ENCODE measurements at places on chromosomes 12 and 14.

- DNase-seq: no peak
These were observed 294.6 kb downstream of the NUAK1 start for GRCh38 chr12:105843986-105844760.

GRCh38 chr14:65242732-65243134, 140.4 kb upstream of the MAX start:
- no peak for DNase-seq

- DNase-seq: peak; percentile 78
These were observed 554 bp downstream of the SPPL3 start for GRCh38 chr12:120903412-120904196.

GRCh38 chr14:71319666-71320065, 412.4 kb downstream of the PCNX1 start:
- no peak for DNase-seq

DNA sequence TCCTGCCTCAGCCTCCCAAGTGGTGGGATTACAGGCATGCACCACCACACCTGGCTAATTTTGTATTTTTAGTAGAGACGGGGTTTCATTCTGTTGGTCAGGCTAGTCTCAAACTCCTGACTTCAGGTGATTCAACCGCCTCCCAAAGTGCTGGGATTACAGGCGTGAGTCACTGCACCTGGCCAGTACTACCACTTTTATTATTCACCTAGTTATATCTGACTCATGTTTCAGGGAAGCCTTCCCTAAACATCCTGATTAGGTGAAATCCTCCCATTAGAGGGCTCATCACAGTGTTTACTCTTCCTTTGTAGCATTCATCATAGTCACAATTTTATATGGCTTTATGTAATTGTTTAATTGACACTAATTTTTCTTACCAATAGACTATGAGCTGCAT, 295.3 kb upstream of the SOX5 start:
- no peak for DNase-seq

Measured in B cell (primary cell).